MCF 10A (cell line): ENCODE measurements at places on chromosomes 2 and 18. TPM values are rescaled to one million over a fixed set of nuclear protein-coding genes. Genes with fewer than 3 reads are reported as not detected.

DNA sequence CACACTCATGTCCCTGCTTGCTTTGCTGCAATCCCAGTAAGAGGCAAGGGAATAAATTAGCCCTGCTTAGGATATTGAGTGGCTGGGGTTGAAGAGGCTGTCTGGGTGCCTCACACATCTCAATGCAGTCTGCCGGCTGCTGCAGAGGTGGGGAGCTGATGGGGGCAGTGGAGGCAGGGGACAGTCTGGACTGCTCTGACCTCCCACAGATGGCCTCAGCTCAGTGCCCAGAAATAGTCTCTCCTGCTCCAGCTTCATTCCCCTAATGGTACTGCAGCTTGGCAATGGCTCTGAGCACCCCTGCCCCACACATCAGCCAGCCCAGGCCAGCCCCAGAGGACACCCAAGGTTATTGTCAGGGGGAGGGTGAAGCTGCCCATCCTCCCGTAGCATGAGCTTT lies 21.5 kb upstream of the TNS1 start:
- H3K4me1 ChIP-seq, result no peaks in the 10 kb centered on the region
- H3K27me3 ChIP-seq, result no peaks in the 10 kb centered on the region
- H3K36me3 ChIP-seq, result no peaks in the 10 kb centered on the region

DNA sequence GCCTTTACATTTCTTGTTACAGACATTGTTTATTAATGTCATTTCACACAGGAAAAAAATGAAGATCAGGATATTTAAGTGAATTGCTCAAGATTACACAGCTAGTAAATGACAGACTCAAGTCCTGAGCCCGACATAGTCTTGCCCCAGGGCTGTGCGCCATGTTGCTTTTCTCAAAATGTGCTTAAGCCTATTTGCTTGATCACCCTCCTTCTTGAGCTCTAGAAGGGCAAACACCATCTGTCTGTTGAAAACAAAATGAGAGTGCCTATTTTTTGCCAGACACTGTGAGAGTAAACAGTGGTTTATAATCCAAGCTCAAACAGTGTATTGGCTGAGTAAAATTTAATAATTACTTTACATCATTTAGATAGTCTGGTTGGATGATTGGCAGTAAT lies 34.8 kb upstream of the HNMT start:
- no peak overlapping the region for H3K27ac ChIP-seq
- H3K4me1 ChIP-seq, result no peaks in the 10 kb centered on the region
- H3K27me3 ChIP-seq, result no peaks in the 10 kb centered on the region
- no peak for DNase-seq
- no peaks in the 10 kb centered on the region for H3K36me3 ChIP-seq

GRCh38 chr2:216676630-216677029 lies 18.7 kb downstream of the IGFBP5 start:
- H3K27ac ChIP-seq, result no peak overlapping the region
- H3K36me3 ChIP-seq, result no peaks in the 10 kb centered on the region
- no peak for DNase-seq
- peaks cover 29% of the 10 kb centered on the region for H3K27me3 ChIP-seq
- no peak overlapping the region for H3K4me3 ChIP-seq

DNA sequence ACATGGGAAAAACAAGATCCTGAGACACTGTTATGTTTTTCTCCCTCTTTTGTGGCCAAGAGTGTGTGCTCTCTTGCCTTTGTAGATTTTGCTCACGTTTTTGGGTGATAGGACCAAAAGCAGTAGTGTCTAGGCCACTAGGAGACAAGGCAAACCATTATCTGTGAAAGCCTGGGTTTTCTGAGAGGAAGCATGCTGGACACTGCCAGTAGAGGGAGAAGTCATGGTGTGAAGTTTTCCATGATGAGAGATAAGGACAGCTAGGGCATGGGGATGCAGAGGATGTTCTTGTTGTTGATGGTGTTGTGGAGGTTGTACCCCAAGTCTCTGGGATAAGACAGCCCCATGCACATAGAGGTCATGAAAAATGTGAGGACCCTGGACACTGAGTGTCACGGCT lies 285.3 kb downstream of the SOX11 start:
- no peak overlapping the region for H3K4me3 ChIP-seq
- H3K4me1 ChIP-seq, result peaks cover 13% of the 10 kb centered on the region
- H3K36me3 ChIP-seq, result no peaks in the 10 kb centered on the region
- no peak overlapping the region for H3K27ac ChIP-seq
- H3K27me3 ChIP-seq, result no peaks in the 10 kb centered on the region

DNA sequence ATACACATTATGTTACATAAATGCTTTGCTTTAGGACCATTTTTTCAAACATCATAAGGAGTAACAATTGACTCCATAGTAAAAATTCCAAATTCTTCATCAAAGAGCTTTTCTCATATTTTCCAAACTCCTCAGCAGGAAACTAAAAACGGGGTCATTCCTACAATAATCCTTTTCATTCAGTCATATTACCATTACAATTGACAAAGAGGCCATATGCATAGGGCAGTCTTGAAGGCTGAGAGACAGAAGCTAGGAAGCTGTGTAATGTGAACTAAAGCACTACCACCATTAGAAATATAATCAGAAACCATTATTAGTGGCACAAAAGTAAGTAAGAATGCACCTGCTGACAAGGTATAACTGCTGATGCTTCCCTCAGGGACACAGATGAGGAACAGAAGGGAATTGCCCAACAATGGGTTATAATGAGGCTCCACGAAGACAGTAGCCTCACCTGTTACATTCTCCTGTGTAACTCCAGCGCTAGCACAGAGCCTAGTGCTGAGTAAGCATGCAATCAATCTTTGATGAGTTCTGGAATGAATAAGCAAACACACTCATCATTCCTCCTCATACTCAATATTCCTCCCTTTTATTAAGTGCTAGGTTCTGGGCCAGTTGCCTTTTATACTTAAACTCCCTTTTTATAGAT lies 942.3 kb downstream of the CPS1 start:
- no peak overlapping the region for H3K27ac ChIP-seq
- no peaks in the 10 kb centered on the region for H3K36me3 ChIP-seq
- DNase-seq, result no peak
- H3K4me1 ChIP-seq, result no peaks in the 10 kb centered on the region

GRCh38 chr18:34726286-34727004 lies 16.3 kb downstream of the DTNA start:
- no peak overlapping the region for H3K27ac ChIP-seq
- H3K36me3 ChIP-seq, result no peaks in the 10 kb centered on the region
- H3K4me3 ChIP-seq, result no peak overlapping the region
- H3K4me1 ChIP-seq, result peaks cover 7% of the 10 kb centered on the region
- H3K27me3 ChIP-seq, result no peaks in the 10 kb centered on the region

GRCh38 chr2:24842081-24843050 lies 49.1 kb downstream of the CENPO start:
- no peak for DNase-seq
- no peak overlapping the region for H3K4me3 ChIP-seq
- no peaks in the 10 kb centered on the region for H3K4me1 ChIP-seq
- peaks cover 19% of the 10 kb centered on the region for H3K36me3 ChIP-seq
- no peak overlapping the region for H3K27ac ChIP-seq

GRCh38 chr2:162298669-162299335 lies 19.7 kb downstream of the IFIH1 start:
- H3K36me3 ChIP-seq, result no peaks in the 10 kb centered on the region
- no peak overlapping the region for H3K27ac ChIP-seq
- H3K27me3 ChIP-seq, result no peaks in the 10 kb centered on the region
- no peak for DNase-seq
- no peak overlapping the region for H3K4me3 ChIP-seq
- H3K4me1 ChIP-seq, result no peaks in the 10 kb centered on the region

DNA sequence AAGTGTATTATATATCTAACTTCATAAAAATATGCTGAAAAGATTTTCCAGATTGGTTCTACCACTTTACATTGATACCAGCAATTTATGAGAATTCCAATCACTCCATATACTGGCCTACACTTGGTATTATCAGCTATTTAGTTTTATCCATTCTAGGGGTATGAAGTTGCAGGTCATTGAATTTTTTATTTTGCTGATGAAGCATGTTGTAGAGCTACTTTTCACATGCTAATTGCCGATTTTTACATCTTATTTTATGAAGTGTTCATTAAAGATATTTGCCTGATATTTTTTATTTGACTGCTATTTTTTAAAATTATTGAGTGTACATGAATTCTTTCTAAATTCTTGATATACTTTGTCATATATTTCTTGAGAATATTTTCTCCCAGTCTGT lies 542.1 kb downstream of the ADCYAP1 start:
- no peaks in the 10 kb centered on the region for H3K27me3 ChIP-seq
- H3K27ac ChIP-seq, result no peak overlapping the region
- DNase-seq, result no peak
- no peaks in the 10 kb centered on the region for H3K4me1 ChIP-seq

DNA sequence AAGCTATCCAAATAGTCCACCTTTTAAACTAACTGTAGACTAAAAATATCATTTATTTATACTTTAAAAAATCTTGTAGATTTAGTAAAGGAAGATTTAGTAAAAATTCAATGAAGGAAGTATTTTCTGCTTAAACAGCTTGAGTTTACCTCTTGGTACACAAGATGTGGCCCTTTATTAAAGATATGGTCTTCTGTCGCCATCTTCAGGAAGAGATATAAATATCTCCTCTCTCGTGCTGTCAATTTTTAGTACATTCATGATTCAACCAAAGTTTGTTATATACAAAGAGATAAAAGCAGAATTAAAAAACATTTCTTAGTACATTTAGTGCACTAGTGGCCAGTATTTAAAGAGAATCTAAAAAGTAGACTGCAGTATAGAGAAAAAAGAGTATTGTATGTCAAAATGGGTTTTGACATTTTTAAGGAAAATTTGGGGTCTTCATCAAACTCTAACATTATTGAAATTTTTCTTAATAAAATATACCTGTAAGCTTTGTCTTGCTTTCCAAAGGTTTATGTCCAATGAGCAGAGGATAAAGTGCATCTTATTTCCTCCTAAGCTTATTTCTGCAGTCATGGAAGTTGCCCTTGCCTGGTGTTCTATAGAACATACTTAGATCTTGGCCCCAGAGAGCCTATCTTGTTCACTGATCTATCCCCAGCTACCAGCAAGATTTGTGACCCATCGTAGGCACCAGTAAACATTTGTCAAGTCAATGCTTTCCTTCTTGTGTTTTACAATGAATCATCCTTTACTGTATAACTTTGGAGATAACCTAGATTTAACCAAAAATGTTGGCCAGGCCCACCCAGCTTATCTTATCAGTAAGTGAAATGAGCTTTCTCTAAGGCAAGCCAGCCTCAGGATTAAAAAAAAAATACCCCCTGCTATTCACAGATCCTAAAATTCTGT lies 18.5 kb upstream of the EML6 start:
- no peaks in the 10 kb centered on the region for H3K4me1 ChIP-seq
- no peaks in the 10 kb centered on the region for H3K27me3 ChIP-seq

- H3K36me3 ChIP-seq, result no peaks in the 10 kb centered on the region
- no peaks in the 10 kb centered on the region for H3K27me3 ChIP-seq
- no peak for DNase-seq
- no peak overlapping the region for H3K27ac ChIP-seq
- H3K4me3 ChIP-seq, result no peak overlapping the region
These were observed 266.6 kb upstream of the CYP26B1 start for GRCh38 chr2:72414137-72414760.

DNA sequence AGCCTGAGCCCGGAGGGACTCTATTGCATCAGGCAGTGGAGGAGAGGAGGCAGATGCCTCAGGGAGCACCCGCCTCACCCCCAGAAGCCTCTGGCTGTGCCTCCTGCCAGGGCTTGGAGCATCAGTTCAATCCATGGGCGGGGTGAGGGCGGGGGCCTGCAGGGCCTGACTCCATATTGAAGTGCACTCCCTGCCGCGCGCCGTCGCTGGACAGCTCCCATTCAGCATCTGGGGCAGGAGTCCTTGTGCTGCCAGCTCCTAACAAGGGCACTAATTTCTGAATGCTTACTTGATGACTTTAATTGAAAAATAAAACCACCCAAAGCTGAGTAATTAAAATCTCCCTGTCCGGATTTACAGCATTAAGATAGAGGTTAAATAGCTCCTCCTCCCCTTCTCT lies 23.8 kb downstream of the C1QL2 start:
- H3K4me1 ChIP-seq, result no peaks in the 10 kb centered on the region
- no peak overlapping the region for H3K27ac ChIP-seq
- DNase-seq, result no peak
- no peaks in the 10 kb centered on the region for H3K36me3 ChIP-seq

DNA sequence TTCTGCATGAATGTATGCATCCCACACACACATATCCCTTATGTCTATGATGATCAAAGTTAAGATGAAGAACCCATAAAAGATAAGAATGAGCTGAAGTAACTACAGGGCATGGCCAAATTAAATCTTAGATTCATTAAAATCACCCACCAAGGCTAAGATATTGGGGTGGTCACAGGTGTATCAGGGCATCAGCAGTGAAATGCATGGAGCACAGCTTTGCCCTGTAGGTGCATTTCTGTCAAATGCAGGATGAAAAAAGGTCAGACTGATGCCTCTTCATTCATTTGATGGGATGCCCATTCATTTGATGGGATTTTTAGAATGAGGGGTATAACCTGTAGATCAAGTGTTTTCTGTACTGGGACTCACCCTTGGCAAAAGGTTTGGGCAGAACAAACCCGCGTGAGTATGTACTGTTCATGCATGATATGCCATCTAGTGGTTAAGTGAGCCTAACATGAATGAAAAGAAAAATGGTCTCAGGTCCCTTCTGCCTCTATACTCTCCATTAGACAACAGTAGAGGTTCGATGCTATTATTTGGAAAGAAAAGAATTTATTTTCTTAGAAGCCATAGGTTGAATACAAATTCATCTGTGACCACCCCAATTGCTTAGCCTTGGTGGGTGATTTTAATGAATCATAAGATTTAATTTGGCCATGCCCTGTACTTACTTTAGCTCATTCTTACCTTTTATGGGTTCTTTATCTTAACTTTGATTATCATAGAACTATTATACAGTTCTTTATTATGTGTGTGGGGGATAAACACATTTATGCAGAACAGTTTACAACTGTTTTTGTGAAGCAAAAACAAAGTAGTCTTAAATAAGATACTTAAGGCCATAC lies 43.2 kb upstream of the NOSTRIN start:
- no peak overlapping the region for H3K27ac ChIP-seq
- no peaks in the 10 kb centered on the region for H3K4me1 ChIP-seq
- peaks cover 13% of the 10 kb centered on the region for H3K36me3 ChIP-seq
- peak; percentile 67 for DNase-seq
- no peak overlapping the region for H3K4me3 ChIP-seq

DNA sequence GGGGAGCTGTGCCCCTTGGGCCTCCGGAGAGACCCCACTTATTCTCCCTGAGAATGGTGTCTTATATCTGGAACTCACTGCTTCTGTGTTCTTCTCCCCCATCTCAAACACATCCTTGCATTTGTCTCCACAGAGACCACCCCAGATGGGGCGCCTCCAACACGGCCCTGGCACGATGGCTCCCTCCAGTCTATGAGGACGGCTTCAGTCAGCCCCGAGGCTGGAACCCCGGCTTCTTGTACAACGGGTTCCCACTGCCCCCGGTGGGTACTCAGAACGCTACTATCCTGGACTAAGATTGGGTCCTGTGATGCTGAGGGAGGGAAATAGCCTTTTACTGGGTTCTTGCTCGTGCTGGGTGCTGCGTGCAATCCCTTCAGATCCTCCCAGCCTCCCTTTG lies 40.3 kb downstream of the TPO start:
- H3K4me1 ChIP-seq, result peaks cover 13% of the 10 kb centered on the region
- H3K27ac ChIP-seq, result no peak overlapping the region
- peaks cover 4% of the 10 kb centered on the region for H3K36me3 ChIP-seq
- peaks cover 23% of the 10 kb centered on the region for H3K27me3 ChIP-seq
- no peak overlapping the region for H3K4me3 ChIP-seq
- no peak for DNase-seq

The VIL1 gene
- not detected in 2 replicates for total RNA-seq

The SLC5A7 gene
- not detected in 2 replicates for total RNA-seq

The SPATA3 gene
- total RNA-seq, result not detected in 2 replicates

The POLR1A gene
- 46.4 and 52.7 TPM in 2 replicates for total RNA-seq

The ALLC gene
- not detected in 2 replicates for total RNA-seq

The UGT1A3 gene
- total RNA-seq, result not detected in 2 replicates

The PDK1 gene
- total RNA-seq, result 18.7 and 26.5 TPM in 2 replicates

The RAB6C gene
- not detected in 2 replicates for total RNA-seq

The CDKL4 gene
- 1.1 TPM in 1 of 2 replicates, not detected in the other for total RNA-seq
